Lung (tissue), 17 donors: ENCODE measurements at places on chromosomes 11 and 22. TPM values are rescaled to one million over a fixed set of nuclear protein-coding genes. Genes with fewer than 3 reads are reported as not detected.

DNA sequence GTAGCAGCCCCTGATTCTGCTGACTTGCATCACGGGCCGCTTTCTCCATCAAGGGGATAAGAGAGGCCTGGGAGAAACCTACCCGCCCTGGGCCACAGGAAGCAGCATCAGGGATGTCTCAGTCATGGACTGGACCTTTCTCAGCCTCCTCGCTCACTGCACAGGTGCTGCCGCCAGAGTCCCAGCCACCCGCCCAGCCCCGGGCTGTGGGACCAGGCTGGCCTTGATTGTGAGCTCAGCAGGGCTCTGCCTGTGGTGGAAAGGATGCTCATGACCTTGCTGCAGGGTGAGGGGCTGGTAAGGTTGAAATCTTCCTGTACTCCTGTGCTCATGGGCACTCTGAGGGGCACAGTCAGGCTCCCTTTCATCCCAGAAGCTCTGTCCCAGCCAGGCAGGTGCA is 26.0 kb upstream of the GGTLC2 start:
- H3K36me3 ChIP-seq = no peaks in the 10 kb centered on the region
- DNase-seq = no peak

DNA sequence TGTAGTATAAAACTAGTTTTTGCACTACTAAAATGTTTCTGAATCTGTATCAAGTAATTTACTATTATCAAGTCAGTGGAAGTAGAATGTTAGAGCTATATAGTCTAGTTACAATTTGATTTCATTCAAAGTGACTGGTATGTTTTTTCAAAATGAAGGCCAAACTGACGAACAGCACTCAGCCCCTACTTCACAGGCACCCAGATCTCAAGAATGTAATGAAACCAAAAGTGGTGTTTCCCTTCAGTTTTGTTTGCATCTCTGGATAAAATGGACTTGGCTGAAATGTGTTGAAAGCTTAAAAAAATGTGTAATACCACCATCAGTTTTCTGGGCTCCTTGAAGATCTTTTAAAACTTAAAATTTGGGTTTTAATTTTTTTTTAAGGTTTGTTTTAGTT is 46.4 kb downstream of the QSER1 start:
- H3K4me1 ChIP-seq = no peaks in the 10 kb centered on the region
- no peak overlapping the region for H3K27ac ChIP-seq
- no peaks in the 10 kb centered on the region for H3K27me3 ChIP-seq

- no peaks in the 10 kb centered on the region for H3K36me3 ChIP-seq
These were observed 6.0 kb upstream of the SYT7 start for GRCh38 chr11:61586792-61587430.

GRCh38 chr11:134955281-134955680 is 543.2 kb upstream of the B3GAT1 start:
- no peak overlapping the region for H3K27ac ChIP-seq
- H3K36me3 ChIP-seq = no peaks in the 10 kb centered on the region
- no peaks in the 10 kb centered on the region for H3K4me1 ChIP-seq

DNA sequence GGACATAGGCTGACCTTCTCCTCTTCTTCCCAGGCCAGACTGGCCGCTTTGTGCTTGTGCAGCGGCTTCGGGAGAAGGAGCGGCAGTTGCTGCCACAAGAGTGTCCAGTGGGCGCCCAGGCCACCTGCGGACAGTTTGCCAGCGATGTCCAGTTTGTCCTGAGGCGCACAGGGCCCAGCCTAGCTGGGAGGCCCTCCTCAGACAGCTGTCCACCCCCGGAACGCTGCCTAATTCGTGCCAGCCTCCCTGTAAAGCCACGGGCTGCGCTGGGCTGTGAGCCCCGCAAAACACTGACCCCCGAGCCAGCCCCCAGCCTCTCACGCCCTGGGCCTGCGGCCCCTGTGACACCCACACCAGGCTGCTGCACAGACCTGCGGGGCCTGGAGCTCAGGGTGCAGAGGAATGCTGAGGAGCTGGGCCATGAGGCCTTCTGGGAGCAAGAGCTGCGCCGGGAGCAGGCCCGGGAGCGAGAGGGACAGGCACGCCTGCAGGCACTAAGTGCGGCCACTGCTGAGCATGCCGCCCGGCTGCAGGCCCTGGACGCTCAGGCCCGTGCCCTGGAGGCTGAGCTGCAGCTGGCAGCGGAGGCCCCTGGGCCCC is 1.4 kb downstream of the RASSF7 start:
- H3K4me1 ChIP-seq = peaks cover 7% of the 10 kb centered on the region
- peaks cover 18% of the 10 kb centered on the region for H3K27me3 ChIP-seq
- H3K36me3 ChIP-seq = no peaks in the 10 kb centered on the region
- no peak for DNase-seq
- no peak overlapping the region for H3K27ac ChIP-seq

GRCh38 chr11:102552020-102552419 is 21.5 kb upstream of the MMP7 start:
- H3K36me3 ChIP-seq = no peaks in the 10 kb centered on the region
- no peak overlapping the region for H3K27ac ChIP-seq
- no peak for DNase-seq
- H3K4me1 ChIP-seq = no peaks in the 10 kb centered on the region
- H3K27me3 ChIP-seq = no peaks in the 10 kb centered on the region

- no peak for DNase-seq
- H3K4me1 ChIP-seq = no peaks in the 10 kb centered on the region
These were observed 147.1 kb upstream of the ARHGAP20 start for GRCh38 chr11:110859240-110859840.

DNA sequence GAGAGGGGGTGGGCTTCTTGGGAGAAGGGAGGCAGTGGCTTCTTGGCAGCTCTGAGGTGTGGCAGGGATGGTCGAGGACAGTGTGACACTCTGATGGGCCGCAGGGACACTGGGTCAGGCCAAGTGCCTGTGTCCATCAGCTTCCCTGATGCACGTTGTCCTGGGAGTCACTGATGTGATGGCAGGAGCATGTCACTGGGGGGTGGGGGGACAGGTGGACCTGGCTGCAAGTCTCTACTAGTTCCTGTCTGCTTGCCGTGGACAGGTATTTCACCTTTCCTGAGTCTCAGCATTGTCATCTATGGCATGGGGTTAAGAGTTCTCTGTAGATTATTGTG is 592.9 kb downstream of the TBC1D22A start:
- H3K36me3 ChIP-seq = no peaks in the 10 kb centered on the region
- no peaks in the 10 kb centered on the region for H3K4me1 ChIP-seq
- H3K27ac ChIP-seq = no peak overlapping the region
- DNase-seq = no peak
- H3K27me3 ChIP-seq = no peaks in the 10 kb centered on the region

DNA sequence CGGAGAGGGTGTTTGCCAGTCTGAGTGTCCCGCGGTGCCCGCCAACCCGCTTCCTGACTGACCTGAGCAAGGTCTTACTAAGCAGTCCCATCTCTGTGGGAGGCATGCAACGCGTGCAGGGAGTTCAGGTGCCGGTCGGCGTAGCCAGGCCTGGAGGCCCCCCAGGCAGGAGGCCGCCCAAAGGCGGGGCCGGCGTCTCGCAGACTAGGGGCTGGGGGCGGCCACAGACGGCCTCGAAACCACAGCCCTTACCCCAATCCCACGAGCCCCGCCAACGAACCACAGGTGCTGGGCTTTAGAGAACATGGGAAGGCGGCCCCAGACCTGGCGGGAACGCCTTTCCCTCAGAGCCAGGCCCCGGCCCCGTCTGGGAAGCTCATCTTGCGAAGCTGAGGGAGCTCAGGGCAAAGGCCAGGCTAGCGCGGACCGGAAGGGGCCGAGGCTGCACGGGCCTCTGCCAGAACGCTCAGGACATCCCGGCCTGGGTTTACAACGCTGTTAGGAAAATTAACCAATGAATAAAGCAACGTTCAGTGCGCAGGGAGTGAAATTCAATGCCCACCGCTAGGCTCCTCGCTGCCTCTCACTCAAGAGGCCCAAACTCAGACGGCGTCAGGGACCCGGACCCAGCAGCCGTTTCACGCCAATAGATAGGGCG is 2.1 kb upstream of the MTFP1 start:
- peaks cover 8% of the 10 kb centered on the region for H3K36me3 ChIP-seq
- peak overlapping the region; percentile 67 for H3K4me3 ChIP-seq
- DNase-seq = no peak

DNA sequence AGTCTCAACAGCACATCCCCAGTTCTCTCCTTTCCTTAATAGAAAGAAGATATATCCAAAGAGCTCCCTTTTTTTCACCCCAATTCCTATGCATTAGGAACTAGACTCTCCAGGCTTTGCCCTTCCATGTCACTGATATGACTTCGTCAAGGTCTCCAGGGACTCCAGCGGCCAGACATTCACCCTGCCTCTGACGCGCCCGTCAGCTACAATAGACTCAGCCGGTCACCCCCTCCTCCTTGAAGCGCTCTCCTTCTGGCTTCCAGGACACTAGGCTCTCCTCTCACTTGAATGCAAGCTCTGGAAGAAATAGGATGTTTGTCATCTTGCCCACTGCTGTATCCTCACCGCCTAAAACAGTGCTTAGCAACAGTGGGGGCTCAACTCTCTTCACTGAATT is 14.9 kb upstream of the ELFN2 start:
- no peak for DNase-seq
- no peak overlapping the region for H3K4me3 ChIP-seq
- no peaks in the 10 kb centered on the region for H3K36me3 ChIP-seq
- no peak overlapping the region for H3K27ac ChIP-seq

GRCh38 chr22:23278883-23279675 is 98.8 kb downstream of the BCR start:
- H3K27me3 ChIP-seq = no peaks in the 10 kb centered on the region
- no peaks in the 10 kb centered on the region for H3K4me1 ChIP-seq
- H3K36me3 ChIP-seq = no peaks in the 10 kb centered on the region
- H3K27ac ChIP-seq = no peak overlapping the region
- DNase-seq = peak; percentile 12

DNA sequence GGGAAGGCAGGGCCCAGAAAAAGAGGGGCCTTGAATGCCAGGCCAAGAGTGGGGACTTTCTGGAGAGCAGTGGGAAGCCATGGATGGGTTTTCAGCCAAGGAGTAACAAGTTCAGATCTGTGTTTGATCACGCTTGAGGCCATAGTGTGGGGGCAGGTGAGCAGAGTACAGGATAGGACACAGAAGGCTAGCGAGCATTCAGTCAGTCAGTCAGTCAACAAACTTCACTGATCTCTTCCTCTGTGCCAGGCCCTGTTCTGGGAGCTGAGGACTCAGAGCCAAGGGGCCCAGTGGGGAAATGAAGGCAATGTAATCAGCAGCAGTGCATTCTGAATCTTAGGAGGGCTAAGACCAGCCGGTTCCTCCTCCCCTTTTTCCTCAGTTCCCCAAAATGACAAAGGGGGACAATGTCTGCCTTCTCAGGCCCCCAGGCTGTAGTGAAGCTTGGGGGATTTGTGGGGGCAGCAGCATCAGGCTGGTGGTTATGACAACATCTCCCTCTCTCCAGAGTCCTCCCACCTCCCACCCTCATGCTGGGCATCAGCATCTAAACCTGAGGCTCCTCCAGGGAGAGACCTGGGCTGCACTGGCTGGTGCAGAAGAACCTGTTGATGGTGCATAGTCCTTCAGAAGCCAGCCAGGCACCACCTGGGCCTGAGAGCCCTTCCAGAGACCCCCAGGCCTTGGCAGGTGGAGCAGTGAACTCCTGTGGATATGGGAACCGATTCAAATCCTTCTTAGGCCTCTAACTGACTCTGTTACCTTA is 42.9 kb upstream of the TPBGL start:
- H3K27me3 ChIP-seq = no peaks in the 10 kb centered on the region
- DNase-seq = no peak
- H3K27ac ChIP-seq = no peak overlapping the region
- H3K4me3 ChIP-seq = no peak overlapping the region
- H3K4me1 ChIP-seq = peaks cover 15% of the 10 kb centered on the region

DNA sequence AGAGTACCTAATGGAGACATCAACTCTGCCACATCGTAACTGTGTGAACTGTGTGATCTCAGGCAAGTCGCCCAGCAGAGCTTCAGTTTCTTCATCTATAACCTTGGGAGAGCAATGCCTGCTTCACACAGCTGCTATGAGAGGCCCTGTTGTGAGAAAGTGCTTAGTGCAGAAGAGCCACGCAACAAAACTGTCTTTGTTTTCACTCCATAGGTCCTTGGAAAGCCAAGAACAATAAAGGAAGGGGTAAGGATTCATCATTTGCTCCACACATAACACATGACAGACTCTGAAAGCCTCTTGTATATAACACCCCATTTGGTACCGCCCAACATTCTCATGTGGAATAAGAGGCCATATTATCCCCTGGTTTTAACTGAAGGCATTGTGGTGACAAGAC is 231.9 kb upstream of the ISX start:
- DNase-seq = no peak
- no peak overlapping the region for H3K27ac ChIP-seq
- no peaks in the 10 kb centered on the region for H3K4me1 ChIP-seq
- no peaks in the 10 kb centered on the region for H3K36me3 ChIP-seq
- H3K27me3 ChIP-seq = no peaks in the 10 kb centered on the region

GRCh38 chr11:33016654-33017053 is 976 bp downstream of the DEPDC7 start:
- no peak for DNase-seq
- H3K4me3 ChIP-seq = no peak overlapping the region
- H3K36me3 ChIP-seq = no peaks in the 10 kb centered on the region
- H3K27me3 ChIP-seq = no peaks in the 10 kb centered on the region
- H3K27ac ChIP-seq = no peak overlapping the region

DNA sequence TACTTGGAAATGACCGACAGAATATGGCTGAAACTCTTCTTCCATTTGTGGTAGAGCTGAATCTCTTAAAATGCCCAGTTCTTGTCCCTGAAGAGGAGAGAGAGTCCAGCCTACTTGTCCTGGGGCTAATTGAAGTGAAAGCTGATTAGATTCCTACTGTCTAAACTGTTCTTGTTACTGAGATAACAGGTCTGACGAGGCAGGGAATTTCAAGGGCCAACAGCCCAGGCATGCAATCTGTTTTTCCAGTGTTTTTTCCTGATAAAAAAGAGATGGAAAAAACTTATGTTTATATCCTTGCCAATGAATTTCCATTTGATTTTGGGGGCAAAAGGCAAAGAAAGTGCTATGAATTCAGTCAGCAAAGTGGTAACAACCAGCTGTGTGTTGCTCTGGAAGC is 195.5 kb downstream of the ETS1 start:
- H3K4me1 ChIP-seq = peaks cover 3% of the 10 kb centered on the region
- H3K36me3 ChIP-seq = no peaks in the 10 kb centered on the region
- peak; percentile 53 for DNase-seq
- H3K4me3 ChIP-seq = no peak overlapping the region
- no peak overlapping the region for H3K27ac ChIP-seq
- no peaks in the 10 kb centered on the region for H3K27me3 ChIP-seq

DNA sequence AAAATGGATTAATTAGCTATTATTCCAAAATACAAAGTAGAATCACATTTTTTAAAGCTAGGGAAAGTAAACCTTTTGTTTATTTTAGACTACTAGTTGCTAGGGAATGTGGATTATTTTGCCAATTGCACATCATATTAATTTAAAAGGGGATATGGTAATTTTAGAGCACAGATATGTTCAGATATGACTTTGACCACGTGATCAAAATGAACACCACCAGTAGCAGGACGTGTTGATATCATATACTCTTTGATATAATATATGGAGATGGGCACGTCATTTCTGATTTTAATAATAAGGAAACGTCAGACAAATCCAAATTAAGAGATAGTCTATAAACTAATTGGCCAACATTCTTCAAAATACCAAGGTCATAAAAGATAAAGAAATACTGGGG is 1188.3 kb upstream of the CNTN5 start:
- no peaks in the 10 kb centered on the region for H3K4me1 ChIP-seq
- no peaks in the 10 kb centered on the region for H3K36me3 ChIP-seq
- no peak overlapping the region for H3K27ac ChIP-seq
- no peak overlapping the region for H3K4me3 ChIP-seq
- H3K27me3 ChIP-seq = no peaks in the 10 kb centered on the region

Gene TNNI2
- 14.3 TPM for total RNA-seq

Gene CNGA4
- total RNA-seq = 5.6 TPM

Gene FHIP1B
- total RNA-seq = 43.4 TPM

Gene LINC01488
- not detected for total RNA-seq

Gene EMID1
- total RNA-seq = 7.9 TPM

Gene CD248
- 53.5 TPM for total RNA-seq

Gene P2RX6
- 1.1 TPM for total RNA-seq

Gene SPI1
- total RNA-seq = 188 TPM

Gene TRIM49
- total RNA-seq = not detected

Gene GRM5
- total RNA-seq = 1.2 TPM

Gene HBE1
- 2.1 TPM for total RNA-seq

Gene KCTD14
- 6.4 TPM for total RNA-seq

Gene SYT9
- not detected for total RNA-seq
